Stomach (tissue), 19 donors: ENCODE measurements at places on chromosomes 7 and 10. TPM values are rescaled to one million over a fixed set of nuclear protein-coding genes. Genes with fewer than 3 reads are reported as not detected.

NME8 gene
- not detected for total RNA-seq

DEPP1 gene
- 13.3 TPM for total RNA-seq

UCN3 gene
- not detected for total RNA-seq

FGFBP3 gene
- total RNA-seq = not detected

GIMAP7 gene
- 13.0 TPM for total RNA-seq

PHKG1 gene
- total RNA-seq = 11.1 TPM

IDI1 gene
- 21.6 TPM for total RNA-seq

CTNNA3 gene
- 9.8 TPM for total RNA-seq

AKAP9 gene
- total RNA-seq = 109 TPM

ESYT2 gene
- 137 TPM for total RNA-seq

WDFY4 gene
- 4.1 TPM for total RNA-seq

- peaks cover 3% of the 10 kb centered on the region for H3K4me1 ChIP-seq
- peak overlapping the region; percentile 95 for H3K27ac ChIP-seq
- peak overlapping the region; percentile 87 for H3K4me3 ChIP-seq
- H3K27me3 ChIP-seq = no peaks in the 10 kb centered on the region
Observed at GRCh38 chr7:144834641-144835144, 1.2 kb downstream of the TPK1 start.

DNA sequence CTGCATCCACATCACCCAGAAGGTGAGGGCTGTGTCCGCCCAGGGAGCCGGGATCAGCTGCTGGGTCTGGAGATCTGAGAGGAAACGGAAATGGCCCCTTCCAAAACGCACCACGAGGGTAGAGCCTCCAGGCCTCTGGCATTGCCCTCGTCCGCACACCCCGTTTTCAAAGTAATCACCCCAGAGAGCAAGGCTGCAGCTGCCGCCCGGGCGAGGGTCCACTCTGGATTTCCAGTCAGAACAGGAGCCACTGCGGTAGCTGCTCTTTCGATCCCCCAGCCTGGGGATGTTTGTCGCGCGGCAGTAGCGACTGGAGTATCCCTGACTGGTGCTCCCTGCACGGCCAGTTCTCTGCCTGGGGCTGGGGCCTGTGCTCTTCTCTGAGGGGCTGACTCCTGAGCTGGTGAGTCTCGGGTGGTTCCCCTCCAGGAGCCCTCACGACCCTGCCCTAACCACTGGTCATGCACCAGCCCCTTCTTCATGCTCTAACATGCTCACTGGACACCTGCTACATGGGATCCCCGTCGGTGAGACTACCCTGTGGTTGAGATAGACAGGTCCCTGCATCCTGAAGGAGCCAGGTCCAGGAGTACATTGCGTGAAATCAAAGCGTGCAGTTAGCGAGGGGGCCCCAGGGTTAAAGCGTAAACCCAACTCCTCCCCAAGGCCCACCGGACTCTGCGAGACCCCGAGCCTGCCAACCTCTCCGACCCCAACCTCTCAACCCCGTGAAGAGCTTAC, 99.2 kb downstream of the FOXL3 start:
- no peaks in the 10 kb centered on the region for H3K36me3 ChIP-seq
- no peaks in the 10 kb centered on the region for H3K4me1 ChIP-seq
- H3K27ac ChIP-seq = no peak overlapping the region
- no peak for DNase-seq
- no peaks in the 10 kb centered on the region for H3K27me3 ChIP-seq

- H3K27me3 ChIP-seq = no peaks in the 10 kb centered on the region
- peak; percentile 16 for DNase-seq
- H3K36me3 ChIP-seq = no peaks in the 10 kb centered on the region
Observed at GRCh38 chr10:129951101-129951969, 12.7 kb downstream of the EBF3 start.

- no peak overlapping the region for H3K27ac ChIP-seq
- peak; percentile 4 for DNase-seq
- peaks cover 8% of the 10 kb centered on the region for H3K4me1 ChIP-seq
- peaks cover 9% of the 10 kb centered on the region for H3K27me3 ChIP-seq
- H3K36me3 ChIP-seq = no peaks in the 10 kb centered on the region
Observed at GRCh38 chr10:131729361-131729760, 171.4 kb upstream of the PPP2R2D start.

- peak overlapping the region; percentile 83 for H3K4me3 ChIP-seq
- peaks cover 4% of the 10 kb centered on the region for H3K4me1 ChIP-seq
- H3K27me3 ChIP-seq = no peaks in the 10 kb centered on the region
- H3K36me3 ChIP-seq = no peaks in the 10 kb centered on the region
- DNase-seq = no peak
Observed at GRCh38 chr10:122375679-122376160, 1.2 kb downstream of the PLEKHA1 start.

DNA sequence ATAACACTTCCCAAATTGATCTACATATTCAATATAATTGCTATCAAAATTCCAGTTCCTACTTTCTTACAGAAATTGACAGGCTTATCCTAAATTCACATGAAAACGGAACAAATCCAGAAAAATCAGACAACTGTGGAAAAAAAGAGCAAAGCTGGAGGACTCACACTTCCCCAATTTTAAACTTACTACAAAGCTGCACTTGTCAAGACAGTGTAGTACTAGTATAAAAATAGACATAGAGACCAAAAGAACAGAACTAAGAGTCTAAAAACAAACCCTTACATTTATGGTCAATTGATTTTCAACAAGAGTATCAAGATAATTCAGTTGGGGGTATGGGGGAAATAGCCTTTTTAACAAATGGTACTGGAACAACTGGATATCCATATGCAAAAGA, 27.5 kb downstream of the LMBR1 start:
- no peak overlapping the region for H3K27ac ChIP-seq
- DNase-seq = no peak
- H3K36me3 ChIP-seq = peaks cover 24% of the 10 kb centered on the region
- H3K27me3 ChIP-seq = no peaks in the 10 kb centered on the region
- no peaks in the 10 kb centered on the region for H3K4me1 ChIP-seq

DNA sequence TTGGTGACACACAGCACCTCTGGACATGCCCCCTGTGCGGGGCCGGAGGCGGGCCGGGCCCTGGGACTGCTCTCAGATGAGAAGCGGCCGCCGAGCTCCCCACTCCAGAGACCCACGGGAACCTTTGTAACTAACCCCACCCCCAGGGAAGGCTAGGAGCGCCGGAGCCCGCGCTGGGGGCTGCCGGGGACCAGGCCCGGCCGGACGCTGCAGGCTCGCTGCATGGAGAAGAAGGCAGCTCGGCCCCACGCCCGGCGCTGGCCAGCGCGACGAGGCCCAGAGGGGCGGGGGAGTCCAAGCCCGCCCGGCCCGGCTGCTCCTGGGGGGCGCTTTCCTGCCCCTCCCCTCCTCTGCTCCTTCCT, 36.5 kb downstream of the AGAP3 start:
- peaks cover 32% of the 10 kb centered on the region for H3K4me1 ChIP-seq
- H3K27ac ChIP-seq = no peak overlapping the region
- no peak overlapping the region for H3K4me3 ChIP-seq
- H3K36me3 ChIP-seq = peaks cover 90% of the 10 kb centered on the region
- DNase-seq = no peak

GRCh38 chr7:129089521-129090212, 34.8 kb upstream of the TNPO3 start:
- peaks cover 5% of the 10 kb centered on the region for H3K4me1 ChIP-seq
- H3K27ac ChIP-seq = no peak overlapping the region
- no peaks in the 10 kb centered on the region for H3K36me3 ChIP-seq
- H3K4me3 ChIP-seq = no peak overlapping the region
- H3K27me3 ChIP-seq = no peaks in the 10 kb centered on the region

DNA sequence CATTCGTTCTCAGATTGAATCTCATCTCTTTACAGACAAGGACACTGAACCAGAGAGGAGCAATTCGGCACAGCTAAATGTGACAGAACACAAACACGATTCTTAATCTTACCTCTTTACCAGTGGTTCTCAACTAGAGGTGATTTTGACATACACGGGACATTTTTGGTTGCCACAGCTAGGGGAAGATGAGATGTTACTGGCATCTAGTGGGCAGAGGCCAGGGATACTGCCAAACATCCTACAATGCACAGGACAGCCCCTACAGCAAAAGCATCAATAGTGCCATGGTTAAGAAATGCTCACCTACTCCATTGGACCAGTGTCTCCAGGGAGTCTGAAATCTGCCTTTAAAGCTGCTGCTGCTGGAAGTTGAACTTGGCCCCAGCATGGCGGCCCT, 27.3 kb downstream of the PDE1C start:
- no peak overlapping the region for H3K27ac ChIP-seq
- H3K27me3 ChIP-seq = no peaks in the 10 kb centered on the region
- H3K4me3 ChIP-seq = no peak overlapping the region
- no peaks in the 10 kb centered on the region for H3K36me3 ChIP-seq
- peaks cover 11% of the 10 kb centered on the region for H3K4me1 ChIP-seq

- no peak overlapping the region for H3K4me3 ChIP-seq
- peaks cover 15% of the 10 kb centered on the region for H3K36me3 ChIP-seq
- H3K27me3 ChIP-seq = no peaks in the 10 kb centered on the region
- no peak for DNase-seq
Observed at GRCh38 chr7:77794000-77794399, 4.2 kb downstream of the TMEM60 start.

DNA sequence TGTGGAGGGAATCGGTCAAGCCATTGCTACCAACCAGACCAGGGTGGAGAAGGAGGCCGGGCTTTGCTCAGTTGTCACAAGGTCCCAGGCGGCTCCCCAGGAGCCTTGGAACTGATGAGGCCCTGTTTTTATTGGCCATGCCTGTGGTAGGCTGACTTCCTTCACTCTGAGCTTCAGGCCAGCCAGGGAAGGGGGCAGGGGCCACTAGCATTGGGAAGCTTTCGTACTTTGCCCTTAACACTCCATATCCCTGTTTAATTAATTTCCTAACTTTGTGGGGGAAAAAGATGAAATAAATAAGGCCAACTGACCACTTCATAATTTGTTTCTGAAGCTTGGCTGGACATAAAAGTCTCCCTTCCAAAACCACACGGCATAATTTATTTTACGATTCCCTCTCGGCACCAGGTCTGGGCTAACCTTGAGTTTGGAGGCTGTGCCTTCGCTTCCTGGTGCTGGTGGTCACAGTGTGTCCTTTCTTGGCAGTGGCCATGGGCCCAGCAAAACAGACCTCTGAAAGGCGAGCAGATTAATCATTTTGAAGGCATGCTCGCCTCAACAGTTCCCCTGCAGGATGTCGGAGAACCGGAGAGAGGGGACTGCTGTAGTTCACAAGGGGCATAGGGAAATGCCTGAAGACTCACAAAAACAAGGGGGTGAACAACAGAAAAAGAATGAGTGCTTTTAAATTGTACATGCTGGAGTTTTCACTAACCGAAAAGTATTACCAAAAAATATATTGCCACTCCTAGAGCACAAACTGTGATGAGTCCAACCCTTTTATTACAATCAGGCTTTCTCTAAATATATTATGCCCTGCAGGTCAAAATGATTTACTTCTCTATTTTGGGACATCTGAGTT, 966.0 kb downstream of the LRMDA start:
- H3K36me3 ChIP-seq = no peaks in the 10 kb centered on the region
- H3K4me3 ChIP-seq = no peak overlapping the region
- no peaks in the 10 kb centered on the region for H3K4me1 ChIP-seq
- H3K27ac ChIP-seq = peak overlapping the region; percentile 23
- DNase-seq = peak; percentile 17

DNA sequence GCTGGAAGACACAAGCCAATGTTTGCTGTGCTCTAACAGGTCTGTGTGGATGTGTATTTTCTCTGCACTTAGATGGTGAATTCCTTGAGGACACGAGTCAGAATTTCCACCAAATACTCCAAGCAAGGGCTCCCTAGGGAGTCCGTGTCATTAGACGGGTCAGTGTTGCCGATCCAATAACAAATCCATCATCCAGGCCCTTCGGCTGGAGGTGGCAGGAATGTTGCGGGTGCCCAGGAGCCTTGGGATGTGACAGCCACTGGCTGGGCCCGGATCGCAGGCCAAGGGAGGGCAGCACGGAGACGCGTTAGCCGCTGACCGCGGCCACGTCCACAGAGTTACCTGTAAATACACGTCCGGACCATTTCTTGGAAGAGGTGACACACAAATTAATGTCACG, 186.8 kb downstream of the WDR37 start:
- no peak overlapping the region for H3K4me3 ChIP-seq
- H3K36me3 ChIP-seq = no peaks in the 10 kb centered on the region
- no peaks in the 10 kb centered on the region for H3K27me3 ChIP-seq
- no peak for DNase-seq
- H3K4me1 ChIP-seq = peaks cover 6% of the 10 kb centered on the region
- no peak overlapping the region for H3K27ac ChIP-seq

GRCh38 chr10:97685395-97685958, 1.6 kb downstream of the AVPI1 start:
- peak overlapping the region; percentile 60 for H3K27ac ChIP-seq
- H3K4me1 ChIP-seq = peaks cover 41% of the 10 kb centered on the region
- no peaks in the 10 kb centered on the region for H3K36me3 ChIP-seq
- no peaks in the 10 kb centered on the region for H3K27me3 ChIP-seq
- peak overlapping the region; percentile 67 for H3K4me3 ChIP-seq

DNA sequence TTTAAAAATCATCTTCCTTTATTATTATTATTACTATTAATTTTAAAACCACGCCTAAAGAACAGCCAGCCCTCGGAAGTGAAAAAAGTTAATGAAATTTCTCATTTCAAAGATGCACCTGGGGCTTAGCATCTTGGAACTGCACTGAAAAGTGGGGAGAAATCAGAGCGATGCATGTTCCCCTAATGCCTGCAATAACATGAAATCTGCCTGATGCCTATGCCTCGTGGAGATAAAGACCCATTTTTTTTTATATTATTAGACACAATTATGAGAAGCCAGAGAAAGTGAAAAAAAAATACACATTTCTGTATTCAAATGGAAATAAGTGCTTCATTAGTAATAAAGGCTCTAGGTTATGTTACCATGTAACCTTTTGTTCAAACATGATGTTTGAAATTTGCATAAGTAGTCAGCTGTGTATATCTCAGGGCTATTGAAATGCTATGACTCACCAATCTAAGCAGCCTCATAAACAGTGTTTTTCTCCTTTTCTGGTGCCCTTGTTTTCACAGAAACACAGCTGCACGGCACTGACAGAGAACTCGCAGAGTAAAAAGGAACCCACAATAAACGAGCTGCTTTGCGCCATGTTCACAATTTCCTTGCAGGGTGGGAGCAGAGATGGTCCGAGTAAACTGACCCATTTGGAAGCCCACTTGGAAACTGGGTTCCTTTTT, 175.8 kb upstream of the PRKCQ start:
- no peaks in the 10 kb centered on the region for H3K27me3 ChIP-seq
- DNase-seq = no peak
- no peaks in the 10 kb centered on the region for H3K36me3 ChIP-seq
- no peak overlapping the region for H3K27ac ChIP-seq

- peaks cover 43% of the 10 kb centered on the region for H3K4me1 ChIP-seq
- H3K36me3 ChIP-seq = no peaks in the 10 kb centered on the region
- H3K4me3 ChIP-seq = no peak overlapping the region
- no peak overlapping the region for H3K27ac ChIP-seq
- peaks cover 12% of the 10 kb centered on the region for H3K27me3 ChIP-seq
Observed at GRCh38 chr7:29192811-29193210, 1.8 kb upstream of the CHN2 start.
